Activated T-helper 1 cell treated with anti-CD3 and anti-CD28 coated beads, Interleukin-12 subunit alpha, Interleukin-12 subunit beta, Interleukin-2, Interleukin-4 antibody, amounts not matched to agents 30 ng/mL and 10 ng/mL and 1 ng/mL, durations not matched to agents 14 hours and 24 hours and 36 hours (primary cell): ENCODE measurements at places on chromosomes 16 and 17.

DNA sequence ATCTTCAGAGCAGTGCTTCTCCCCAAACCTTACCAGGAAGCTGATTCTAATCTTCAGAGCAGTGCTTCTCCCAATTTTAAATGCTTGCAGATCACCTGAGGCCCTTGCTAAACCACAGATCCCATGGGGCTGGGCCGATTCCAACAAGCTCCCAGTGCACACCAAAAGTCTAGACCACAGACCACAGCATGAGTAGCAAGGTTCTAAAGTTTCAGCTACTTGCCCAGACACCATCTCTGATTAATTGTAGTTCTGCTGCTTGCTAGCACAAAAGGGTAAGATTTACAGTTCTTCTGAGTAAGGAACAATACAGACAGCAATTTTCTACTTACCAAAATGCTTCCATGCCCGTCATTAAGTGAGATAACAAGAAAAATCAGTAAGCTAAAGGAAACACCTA lies 12.2 kb downstream of the CLEC3A start:
- DNase-seq, result no peak

- DNase-seq, result no peak
Measured at GRCh38 chr17:73586275-73586832, 57.9 kb downstream of the SDK2 start.

DNA sequence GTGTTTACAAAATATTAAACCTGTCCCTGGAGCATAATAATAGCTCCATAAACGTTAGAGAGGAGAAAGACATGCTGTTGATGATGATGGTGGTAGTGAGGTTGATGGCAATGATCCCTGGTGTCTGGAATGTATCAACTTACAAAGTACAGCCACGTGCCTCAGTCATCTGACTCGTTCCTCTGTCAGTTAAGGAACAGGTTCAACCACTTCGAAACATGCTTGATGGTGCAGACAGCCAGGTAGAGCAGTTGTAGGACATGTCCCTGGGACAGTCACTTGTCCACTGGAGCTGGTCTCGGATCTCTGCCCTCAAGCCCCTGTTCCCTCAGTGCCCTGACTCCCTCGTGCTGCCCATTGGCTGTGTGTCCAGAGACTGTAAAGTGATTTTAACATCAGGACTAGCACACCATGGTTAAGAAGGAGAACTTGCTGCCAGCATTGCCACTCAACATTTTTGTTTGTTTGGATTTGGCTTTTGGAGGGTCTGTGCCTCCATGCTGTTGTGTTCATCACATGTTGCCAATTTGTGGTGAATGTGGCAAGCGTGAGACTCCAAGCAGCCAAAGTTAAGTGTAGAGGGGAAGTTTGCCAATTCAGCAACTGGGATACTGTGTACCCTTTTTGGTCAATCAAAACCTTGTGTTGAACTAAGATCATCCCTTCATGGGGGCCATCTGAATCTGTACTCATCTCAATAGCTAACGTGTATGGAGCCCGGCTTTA lies 16.3 kb upstream of the SALL1 start:
- DNase-seq, result no peak

GRCh38 chr16:74740795-74741304 lies 33.8 kb downstream of the FA2H start:
- DNase-seq, result no peak

- DNase-seq, result no peak
Measured at GRCh38 chr16:8867932-8868415, 832 bp downstream of the CARHSP1 start.

DNA sequence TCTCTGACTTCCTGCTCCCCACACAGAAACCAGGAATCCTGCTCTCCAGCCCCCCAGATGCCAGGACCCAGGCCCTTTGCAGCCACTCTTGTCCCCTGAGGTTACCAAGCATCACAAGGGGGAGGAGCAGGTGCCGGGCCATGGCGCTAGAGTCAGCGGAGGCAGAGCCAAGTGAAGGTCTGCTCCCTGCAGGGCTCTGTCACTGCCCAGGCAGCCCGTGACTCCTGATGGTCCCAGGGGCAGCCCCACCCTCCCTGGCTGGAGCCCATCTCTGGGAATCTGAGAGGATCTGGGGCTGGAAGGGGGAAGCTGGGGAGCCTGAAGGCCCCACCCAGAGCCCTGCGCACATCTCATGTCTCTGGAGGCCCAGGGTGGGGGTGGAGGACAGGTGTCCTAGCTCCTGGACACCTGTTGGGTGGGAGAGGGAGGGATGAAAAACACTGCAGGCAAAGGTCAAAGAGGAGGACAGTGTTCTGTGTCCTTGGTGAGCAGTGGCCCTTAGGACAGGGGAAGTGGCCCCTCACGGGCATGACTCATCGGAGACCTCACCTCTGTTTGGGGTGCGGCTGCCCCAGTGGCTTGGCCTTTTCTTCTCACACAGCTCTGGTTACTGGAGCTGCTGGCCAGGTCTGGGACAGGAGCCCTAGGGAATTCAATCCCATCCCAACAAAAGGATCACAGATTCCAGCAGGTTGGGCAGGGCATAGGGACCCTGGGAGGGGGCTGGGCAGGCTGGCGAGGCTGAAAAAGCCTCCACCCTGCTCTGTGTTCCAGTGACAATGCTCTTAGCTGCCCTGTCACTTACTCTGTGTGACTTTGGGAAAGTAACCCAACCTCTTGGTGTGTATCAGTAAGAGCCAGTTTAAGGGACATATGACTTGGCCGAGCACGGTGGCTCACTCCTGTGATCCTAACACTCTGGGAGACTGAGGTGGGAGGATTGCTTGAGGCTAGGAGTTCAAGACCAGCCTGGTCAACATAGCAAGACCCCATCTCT lies at the start of gene PRSS36:
Gene PRSS36, minus strand, starts transcription at position 173 of the 997 bp plus-strand sequence. Its CDS starts 31 bp downstream, at position 142.
- DNase-seq, result no peak

- no peak for DNase-seq
Measured at GRCh38 chr17:57488856-57489255, 232.5 kb downstream of the MSI2 start.

- DNase-seq, result no peak
Measured at GRCh38 chr16:82784573-82784968, 157.8 kb downstream of the CDH13 start.

- DNase-seq, result peak; percentile 26
Measured at GRCh38 chr16:89602273-89602951, 11.0 kb upstream of the DPEP1 start.

- no peak for DNase-seq
Measured at GRCh38 chr17:44773140-44773539, 14.4 kb downstream of the ADAM11 start.

DNA sequence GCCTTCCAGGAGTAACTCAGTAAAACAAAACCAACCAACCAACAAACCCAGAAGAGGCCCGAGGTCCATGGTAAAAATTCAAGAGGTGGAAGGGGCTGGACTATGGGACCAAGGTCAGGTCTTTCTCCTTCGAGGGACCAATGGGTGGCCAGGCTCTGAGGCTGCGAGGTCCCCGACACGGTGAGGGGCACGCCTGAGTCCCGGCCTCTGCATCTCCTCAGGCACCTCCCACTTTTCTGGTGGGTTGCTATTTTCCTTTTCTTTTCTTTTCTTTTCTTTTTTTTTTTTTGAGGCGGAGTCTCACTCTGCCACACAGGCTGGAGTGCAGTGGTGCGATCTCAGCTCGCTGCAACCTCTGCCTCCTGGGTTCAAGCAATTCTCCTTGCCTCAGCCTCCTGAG lies 18.0 kb downstream of the CD7 start:
- DNase-seq, result peak; percentile 51

- no peak for DNase-seq
Measured at GRCh38 chr17:57679356-57679755, 65.7 kb downstream of the CCDC182 start.

GRCh38 chr16:84119368-84119767 lies 2.6 kb upstream of the MBTPS1 start:
- no peak for DNase-seq

DNA sequence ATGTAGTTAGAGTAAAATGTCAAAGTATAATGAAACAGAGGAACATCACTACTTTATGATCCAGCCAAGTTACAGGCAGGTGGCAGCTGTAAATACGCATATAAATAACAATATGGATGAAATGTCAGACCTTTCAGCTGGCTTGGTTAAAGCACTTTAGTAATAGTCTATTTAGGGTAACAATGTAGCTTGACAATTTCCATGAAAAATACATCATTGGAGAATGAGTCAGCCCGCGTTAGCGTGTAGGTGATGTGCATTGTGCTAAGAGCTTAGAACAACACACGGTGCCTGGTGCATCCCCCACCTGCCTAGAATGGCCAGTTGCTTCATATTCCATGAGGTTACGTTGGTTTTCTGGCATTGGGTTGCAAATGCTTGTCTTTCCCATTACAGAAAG lies 119.4 kb downstream of the RBFOX1 start:
- no peak for DNase-seq

DNA sequence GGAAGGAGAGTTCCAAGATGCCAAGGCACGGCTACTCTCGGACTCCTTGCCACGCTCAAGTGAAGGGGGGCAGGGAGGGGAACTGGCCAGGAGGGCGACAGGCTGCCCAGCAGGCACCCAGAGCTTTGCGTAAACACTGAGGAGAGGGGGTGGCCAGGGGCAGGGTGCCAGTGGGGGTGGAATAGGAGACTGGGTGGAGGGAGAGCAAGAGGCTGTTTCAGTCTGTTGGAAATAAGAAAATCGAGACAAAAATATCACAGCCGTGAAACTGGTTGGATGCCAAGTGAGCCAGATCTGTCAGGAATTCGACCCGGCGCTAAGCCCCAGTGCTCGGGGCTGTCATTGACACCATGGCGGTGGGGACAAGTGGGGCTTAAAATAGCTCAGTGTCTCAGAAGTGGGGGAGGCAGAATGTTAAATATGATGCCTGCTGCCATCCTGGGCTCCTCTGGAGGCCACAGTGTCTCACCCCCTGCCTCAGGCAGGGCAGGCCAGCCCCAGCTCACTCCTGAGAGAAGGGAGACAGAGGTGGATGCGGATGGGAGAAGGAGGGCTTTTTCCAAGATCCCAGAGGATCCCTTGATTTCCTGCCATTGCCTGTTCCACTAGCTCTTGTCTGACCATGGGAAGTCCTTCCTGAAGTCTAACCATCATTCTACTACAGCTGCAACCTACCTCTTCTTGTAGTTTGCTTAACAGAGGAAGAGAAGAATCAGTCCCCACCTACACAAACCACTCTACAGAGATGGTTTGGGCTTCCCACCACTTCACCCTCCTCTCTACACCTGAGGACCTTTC lies 9.5 kb downstream of the PNMT start:
- DNase-seq, result no peak

GRCh38 chr17:64683796-64684195 lies 21.7 kb upstream of the SMURF2 start:
- DNase-seq, result no peak

GRCh38 chr17:49012769-49013255 lies 15.6 kb downstream of the IGF2BP1 start:
- DNase-seq, result no peak

- no peak for DNase-seq
Measured at GRCh38 chr17:9880582-9880999, 24.5 kb downstream of the RCVRN start.

GRCh38 chr16:89564476-89565255 lies 4.2 kb downstream of the RPL13 start:
- no peak for DNase-seq

DNA sequence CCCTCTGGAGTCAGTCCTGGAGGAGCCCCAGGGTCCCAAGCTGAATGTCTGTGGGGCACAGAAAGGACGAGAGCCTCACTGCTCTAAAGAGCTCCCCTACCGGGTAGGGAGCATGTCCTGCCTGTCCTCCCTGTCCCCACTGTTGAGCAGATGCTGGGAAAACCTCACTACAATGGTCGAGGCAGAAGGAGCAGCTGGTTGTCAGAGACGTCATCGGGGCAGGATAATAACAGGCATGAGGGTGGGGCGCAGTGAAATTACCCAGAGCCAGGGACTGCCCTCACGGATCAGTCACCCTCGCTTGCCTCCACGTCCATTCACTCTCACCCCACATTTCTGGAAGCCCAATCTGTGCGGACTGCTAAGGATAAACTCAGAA lies 538 bp downstream of the TM4SF5 start:
- DNase-seq, result no peak

DNA sequence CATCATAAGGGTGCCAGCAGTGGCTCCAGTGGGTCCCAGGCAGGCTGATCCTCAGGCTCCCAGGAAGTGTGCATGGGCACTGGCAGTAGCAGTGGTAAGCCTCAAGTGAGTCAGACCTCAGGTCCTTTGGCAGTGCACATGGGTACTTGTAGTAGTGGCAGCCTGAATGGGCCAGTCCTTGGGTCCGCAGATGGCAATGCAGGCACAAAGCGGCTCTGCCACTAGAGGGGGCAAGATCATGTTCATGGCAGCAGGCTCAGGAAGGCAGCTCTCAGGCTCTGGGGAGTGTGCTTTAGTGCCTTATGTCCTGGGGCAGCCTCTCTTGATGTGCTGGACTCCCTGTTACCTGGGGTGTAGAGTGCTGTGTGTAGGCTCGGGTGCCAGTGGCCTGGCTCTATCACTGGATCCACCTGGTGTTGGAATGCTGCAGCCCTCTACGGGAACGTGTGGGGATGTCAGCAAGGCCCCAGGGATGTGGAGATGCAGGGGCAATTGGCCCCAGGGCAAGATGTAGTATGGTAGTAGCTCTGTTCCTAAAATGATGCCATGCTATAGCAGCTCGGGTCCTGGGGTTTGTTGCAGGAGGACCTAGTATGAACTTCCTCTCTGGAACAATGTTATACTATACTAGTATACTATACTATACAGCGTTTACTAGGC lies 11.0 kb downstream of the ACSM3 start:
- DNase-seq, result peak; percentile 31

DNA sequence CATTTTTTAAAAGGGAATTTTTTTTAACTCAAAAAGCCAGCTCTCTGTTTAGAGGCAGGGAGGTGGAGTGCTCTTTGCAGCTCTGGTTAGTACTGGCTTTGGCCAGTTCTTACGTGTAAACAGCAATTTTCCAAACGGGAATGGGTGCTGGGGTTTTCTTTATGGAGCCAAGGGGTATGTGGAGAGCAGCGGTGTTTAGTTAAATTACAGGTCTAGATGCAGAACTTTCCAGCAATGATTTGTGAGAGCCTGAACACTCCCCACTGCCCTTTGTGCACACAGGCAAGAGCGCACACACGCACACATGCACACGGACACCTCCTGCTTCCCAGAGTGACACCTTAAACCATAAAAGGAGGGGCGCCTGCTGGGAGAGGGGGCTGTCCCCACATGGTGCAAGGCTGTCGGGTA lies 140.2 kb downstream of the MSI2 start:
- no peak for DNase-seq

GRCh38 chr16:20740007-20740883 lies 1.4 kb downstream of the THUMPD1 start:
- DNase-seq, result no peak

GRCh38 chr16:51532551-51532950 lies 381.5 kb upstream of the SALL1 start:
- no peak for DNase-seq
